ENCODE measurements at places on chromosomes 12 and 14.
A peak's percentile ranks its signal among the peaks of the same experiment; 100 is the strongest.

DNA sequence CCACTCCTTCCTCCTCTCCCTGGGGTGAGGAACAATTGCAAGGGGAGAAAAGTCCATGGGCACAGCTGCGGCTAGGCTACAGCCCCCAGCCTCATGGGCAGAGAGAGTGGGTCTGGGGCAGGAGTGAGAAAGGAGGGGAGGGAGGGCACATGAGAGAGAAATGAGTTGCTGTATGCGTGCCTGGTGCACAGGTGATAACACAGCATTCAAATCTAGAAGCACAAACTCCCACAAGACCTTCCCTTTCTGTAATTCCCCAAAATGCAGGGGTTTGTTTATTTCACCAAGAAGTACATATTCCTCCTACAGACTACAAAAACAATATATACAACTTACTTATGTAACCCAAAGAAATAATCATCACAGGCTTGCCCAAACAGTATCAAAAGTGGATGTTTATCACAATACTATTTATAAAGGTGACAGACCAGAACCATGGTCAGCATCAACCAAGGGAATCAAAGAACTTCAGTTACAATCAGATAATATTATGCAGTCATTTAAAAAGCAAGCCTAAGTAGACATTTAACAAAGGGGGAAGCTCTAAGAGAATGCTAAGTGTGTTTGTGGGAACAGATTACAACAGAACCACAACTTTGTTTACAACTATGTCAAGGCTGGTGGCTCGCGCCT is 54.2 kb downstream of the ITPK1 start:
- DNase-seq, result no peak

GRCh38 chr12:56208006-56208405 is 13.7 kb downstream of the RNF41 start:
- DNase-seq, result no peak

GRCh38 chr14:103191844-103192243 is 68.6 kb downstream of the TNFAIP2 start:
- DNase-seq, result no peak

DNA sequence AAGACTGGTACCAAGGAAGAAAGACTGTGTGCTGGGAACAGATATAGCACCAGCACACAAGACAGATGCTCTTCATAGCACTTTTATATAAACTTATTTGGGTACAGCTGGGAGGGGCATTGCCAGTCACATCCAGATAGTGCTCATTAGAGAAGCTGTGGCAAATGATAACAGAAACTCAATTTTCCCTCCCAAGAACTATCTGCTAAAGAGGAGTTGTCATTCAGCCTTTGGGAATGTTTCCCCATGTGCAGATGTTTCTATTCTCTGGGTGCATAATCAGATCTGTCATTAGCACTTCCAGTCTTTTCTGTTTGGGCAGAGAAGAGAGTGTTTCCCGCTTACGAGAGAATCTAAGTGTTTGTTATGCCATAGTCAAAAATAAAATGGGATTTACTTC is 714.9 kb upstream of the MDGA2 start:
- DNase-seq, result no peak

DNA sequence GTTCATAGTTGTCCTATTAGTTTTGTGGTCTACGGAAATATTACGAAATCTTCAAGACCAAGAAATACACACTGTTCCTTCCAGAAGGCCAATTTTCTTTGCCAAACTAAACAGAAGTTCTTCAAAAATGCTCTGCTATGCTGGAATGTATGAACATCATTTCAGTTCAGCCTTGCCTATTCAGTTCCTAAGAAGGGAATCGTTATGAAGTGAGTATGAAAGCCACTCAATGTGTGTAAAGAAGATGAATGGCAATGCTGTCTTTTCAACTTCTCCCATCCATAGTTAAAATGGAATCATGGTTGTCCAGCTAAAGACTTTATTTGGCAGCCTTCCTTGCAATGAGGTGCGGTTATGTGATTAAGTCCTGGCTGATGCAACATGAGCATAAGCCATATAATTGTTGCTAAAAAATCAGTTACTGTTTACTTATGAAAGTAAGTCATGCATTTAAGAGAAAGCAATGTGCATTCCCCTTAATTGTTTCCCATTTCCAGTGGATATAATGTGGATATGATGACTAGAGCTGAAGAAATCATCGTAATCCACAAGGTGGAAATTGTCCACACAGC is 73.8 kb upstream of the PTPRR start:
- no peak for DNase-seq

DNA sequence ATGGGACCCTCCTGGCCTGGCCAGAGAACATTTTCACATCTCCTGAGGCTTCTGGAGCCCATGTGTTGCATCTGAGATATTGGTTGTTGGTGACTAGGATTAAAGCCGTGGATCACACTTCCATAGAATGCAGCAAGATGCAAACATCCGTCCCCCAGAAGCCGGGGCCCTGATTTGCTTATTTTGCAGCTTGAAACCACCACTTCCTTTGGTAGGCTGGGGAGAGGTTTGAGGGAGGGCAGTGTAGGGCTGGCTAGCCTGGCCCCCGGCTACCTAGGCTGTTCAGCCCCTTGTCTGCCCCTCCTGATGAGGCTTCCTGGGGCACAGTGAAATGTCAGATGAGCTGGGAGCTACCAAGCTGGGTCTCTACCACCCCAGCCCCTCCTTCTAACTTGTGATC is 209.7 kb upstream of the PWP1 start:
- DNase-seq, result no peak

DNA sequence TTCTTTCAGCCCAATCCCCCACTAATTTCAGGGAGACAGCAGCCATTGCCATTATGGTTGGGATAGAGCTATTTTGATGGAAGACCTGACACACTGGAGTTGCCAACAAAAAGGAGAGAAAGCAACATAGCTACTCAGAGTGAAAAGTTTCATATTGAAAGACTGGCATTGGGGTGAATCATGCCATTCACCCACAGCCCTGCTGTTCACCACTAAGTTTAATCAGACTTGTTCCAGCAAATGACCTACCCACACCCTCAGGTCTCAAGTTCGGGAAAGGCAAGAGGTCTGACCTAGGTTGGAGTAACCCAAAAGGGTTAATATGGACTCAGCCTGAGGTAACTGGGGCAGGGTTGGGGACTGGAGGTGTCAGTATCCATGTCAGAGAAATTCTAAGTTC is 169.2 kb downstream of the PAWR start:
- DNase-seq, result no peak

DNA sequence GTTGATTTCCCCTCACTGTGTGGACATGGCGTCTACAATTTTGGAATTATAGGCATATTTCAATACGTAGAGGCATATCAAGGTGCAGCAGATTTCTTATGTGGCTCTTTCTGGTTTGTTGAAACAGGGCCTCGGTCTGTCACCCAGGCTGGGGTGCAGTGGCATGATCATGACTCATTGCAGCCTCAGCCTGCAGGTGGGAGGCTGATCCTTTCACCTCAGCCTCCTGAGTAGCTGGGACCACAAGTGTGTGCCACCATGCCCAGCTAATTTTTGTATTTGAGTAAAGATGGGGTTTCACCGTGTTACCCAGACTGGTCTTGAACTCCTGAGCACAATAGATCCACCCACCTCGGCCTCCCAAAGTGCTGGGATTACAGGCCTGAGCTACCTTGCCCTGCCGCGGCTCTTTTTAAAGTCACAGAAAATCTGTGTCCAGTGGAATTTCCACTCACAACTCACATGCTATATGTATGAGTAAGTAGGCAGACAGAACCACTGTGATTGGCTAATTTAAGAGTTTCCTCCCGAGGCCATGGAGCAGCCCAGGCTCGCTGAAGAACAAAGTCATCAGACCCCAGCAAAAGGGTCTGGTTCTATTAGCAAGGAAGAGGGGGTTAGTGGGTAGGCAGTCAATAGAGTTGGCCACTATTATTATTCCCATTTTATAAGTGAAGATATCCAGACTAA is 9.1 kb downstream of the GNG2 start:
- no peak for DNase-seq

DNA sequence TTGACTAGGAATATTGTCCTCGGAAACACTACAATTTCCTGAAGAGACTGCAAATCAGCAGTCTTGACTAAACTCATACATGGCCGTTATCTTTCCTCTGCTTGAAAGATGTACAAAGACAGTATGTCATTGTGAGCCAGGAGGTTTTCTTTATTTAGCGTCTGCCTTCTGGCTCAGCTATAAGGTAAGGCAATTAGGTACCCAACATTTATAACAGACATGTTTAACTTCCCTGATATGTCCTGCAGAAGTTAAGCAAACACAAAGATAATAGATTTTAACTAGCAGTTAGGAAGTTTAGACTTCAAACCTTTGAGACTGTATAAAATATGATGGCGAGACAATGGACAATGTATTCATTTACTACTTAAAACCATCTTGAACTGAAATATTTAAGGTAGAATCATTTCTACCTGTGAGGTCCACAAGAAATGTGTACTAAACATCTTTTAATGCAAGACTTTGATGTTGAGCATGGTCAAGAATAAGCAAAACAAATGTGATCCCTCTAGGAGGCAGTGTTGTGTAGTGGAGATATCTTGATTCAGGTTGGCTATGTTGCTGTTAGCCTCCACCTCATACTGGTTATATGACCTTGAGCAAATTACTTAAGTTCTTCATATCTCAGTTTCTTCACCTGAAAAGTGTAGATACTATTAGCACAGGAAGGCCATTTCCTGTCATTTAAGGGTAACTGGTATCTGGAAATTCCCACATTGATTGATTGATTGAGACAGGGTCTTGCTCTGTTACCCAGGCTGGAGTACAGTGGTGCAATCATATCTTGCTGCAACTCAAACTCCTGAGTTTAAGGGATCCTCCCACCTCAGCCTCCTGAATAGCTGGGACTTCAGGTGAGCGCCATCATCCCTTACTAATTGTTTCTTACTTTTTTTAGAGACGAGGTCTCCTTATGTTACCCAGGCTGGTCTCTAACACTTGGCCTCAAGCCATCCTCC is 96.3 kb upstream of the EEA1 start:
- DNase-seq, result peak; percentile 2

DNA sequence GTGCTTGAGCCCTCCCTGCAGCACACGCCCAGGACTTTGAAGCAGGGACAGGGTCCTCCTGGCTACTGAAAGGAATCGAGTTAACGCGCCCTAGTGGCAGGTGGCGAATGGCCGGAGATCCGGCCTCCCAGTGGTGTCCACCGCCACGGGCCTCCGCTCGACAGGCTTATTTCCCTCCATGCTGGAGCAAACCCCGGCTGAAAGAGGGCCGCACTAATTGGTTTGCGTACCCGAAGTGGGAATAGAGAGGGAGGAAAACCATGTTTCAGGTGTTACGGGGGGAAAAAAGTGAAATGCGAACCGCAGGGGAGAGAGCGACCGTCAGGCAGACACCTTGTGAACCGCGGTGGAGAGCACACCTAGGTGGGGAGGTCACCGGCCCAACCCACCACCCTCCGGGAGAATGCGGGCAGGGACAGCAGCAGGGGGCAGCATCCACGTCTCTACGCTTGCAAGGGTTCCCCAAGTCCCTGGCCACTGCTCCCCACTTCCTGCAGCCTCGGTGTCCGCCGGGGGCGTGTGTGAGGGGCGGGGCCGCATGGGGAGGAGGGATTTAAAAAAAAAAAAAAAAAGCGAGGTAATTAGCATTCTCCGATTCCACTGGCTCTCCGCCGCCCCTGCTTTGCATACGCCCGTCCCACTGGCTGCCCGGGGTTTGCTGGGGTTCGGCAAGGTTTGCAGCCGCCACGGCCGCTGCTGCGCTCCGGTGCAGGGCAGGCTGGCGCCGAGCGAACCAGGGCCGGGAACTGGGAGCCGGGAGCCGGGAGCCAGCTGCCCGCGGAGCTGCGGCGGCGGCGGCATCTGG is 224.6 kb upstream of the CRY1 start:
- peak; percentile 97 for DNase-seq

DNA sequence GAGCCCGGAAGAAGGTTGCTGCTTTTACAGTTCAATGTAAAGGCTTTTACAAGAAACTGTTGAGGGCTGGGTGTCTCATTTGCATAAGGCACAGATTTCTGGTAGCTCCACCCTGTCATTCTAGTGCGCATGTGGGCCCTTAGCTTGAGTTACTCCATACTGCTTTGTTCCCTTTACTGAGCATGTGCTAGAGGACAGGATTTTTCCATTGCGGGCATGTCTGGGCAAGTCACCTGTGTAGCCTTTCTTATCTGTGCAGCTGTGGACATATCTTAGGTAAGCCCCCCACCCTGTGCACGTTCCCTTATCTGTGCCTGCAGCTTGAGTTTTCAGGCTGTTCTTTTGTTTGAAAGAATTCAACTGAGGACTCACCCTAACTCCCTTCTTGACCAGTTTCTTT is 56.2 kb upstream of the ARHGAP5 start:
- no peak for DNase-seq

DNA sequence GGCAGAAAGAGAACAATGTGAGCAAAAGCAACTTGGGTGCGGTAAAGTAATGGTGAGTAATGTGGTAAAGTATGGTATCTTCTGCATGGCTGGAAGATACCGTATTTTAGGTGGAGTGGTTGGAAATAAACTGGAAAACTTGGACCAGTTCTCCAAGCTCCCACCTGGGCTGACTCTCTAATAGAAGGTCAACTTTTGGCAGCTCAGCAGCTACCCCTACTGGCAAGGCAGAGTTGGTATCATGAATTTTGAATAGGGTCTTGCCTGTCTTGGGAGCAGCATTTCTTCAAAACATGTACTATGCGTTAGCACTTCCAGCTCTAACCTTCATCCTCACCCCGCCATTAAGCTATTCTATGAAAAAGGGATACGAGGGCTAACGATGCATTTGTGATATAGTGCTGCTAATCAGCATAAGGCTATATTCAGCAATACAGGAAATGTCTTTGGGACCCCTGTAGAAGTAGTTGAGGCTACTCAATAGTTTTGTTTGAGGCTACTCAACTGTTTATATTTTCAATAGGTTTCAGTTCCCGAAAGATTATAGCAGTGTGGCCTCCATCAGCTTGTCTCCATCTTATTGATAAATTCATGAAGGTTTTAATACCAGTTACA is 276.3 kb upstream of the FAR2 start:
- peak; percentile 1 for DNase-seq

GRCh38 chr12:45350861-45351260 is 135.0 kb downstream of the ANO6 start:
- DNase-seq, result no peak

GRCh38 chr12:124487834-124488165 is 79.6 kb downstream of the NCOR2 start:
- no peak for DNase-seq

- peak; percentile 61 for DNase-seq
These were observed 286.9 kb upstream of the PRKD1 start for GRCh38 chr14:30214461-30215090.

DNA sequence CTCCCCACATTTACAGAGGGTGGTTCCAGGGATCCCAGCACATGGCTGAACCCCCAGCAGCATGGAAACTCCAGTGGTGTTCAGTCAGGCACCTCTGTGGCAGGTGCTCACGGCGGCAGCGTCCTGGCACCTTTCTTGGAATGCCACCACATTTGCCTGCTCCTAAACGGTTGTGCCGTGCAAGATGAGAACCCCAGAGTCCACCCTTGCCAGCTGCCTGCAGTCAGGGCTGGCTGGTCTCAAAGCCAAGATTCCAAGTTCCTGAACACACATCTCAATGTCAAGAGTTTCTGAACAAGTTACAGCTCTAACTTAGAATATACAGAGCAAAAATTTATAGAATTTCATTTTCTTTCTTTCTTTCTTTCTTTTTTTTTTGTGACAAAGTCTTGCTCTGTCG is 38.7 kb downstream of the DDX51 start:
- DNase-seq, result no peak
